ENCODE measurements at places on chromosomes 11 and 22.

DNA sequence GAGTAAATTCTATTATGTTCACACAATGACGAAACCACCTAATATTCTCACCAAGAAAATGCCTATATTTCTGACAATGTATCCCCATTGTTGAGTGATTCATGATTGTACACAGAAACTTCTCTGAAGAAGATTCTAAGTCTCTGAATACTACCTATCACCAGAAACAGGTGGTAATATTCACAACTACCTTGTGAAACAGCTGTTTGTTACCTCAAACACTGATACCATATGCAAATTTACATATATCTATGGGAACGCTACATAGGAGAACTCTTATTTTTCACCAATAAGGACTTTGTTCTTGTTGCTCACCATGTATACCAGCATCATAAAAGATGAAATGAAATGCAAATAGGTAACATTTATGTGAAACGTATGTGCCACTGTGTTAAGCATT lies 59.3 kb downstream of the PDGFD start:
- DNase-seq: no peak

DNA sequence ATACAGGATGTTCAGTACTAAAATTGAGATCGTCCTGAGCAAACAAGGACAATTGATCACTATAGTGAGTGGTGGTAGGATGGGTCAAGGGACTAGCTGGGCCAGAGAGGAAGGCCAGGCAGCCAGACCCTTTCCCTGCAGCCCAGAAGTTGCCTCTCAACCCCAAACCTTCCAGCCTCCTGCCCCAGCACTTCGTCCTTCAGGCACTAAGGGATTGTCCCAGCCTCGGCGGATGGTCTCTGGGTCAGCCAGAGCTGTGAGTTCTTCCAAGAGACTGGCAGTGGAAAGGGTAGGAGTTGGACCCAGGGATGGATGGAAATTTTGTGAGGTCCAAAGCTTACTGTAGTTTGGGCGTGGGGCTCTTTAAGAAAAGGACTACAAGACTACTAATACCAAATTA lies 3.6 kb upstream of the LMO1 start:
- no peak for DNase-seq

- no peak for DNase-seq
Observed at GRCh38 chr11:73810637-73811036, 23.0 kb downstream of the MRPL48 start.

DNA sequence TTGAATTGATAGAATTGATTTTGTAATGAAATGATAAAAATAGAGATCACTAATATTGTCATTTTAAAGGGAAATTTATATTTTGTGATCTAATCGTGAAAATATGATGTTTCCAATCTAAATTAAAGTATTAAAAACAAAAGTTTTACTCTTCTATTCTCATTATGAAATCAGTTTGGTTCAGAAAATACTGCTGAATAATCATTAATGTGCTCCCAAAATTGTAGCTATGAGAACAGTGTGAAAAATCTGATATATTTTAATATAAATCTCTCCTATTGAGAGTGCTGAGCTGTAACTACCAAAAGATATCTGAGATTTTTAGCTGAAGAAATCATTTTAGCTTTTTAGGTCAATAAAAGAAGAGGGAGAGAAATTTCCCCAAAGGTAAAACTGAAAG lies 287.5 kb upstream of the ANO3 start:
- no peak for DNase-seq

GRCh38 chr11:70509476-70509875 lies 111.1 kb downstream of the CTTN start:
- DNase-seq: no peak

DNA sequence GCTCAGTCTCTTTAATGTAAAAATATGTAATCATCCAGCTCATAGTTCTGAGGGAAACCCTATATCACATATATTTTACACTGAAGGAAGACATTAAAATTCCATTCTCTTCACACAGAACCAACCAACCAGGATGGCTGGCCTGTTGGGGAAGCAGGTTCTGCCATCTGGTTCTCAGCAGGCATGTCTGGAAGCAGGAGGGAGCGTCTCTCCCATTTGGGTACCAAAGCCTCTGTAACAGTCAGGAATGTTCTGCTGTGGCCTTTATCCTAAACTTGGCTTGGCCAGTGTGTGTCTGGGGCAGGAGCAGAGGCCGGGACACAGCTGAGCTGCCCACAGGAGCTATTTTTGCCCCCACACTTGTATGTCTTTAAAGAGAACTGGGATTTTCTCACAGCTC lies 29.2 kb downstream of the SGSM3 start:
- no peak for DNase-seq

DNA sequence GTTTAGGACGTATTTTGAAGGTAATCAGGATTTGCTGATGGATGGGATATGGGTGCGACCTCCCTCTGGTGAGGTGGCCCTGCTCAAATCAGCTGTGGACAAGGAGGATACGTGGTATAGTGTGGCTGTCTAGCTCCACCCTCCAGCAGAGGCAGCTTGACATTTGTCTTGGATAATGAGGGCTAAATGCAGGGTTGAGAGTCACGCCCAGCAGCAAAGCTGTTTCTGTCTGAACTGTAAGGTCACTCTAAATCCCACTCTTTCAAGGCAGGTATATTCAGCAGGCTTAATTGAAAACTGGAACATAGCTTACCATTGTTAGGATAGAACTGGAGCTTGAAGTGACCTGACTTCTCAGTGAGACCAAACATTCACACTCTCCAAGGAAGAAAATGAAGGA lies 98.7 kb downstream of the SWAP70 start:
- no peak for DNase-seq

- DNase-seq: no peak
Observed at GRCh38 chr22:48395201-48395600, 1432.5 kb downstream of the BRD1 start.

GRCh38 chr22:30717331-30717921 lies 22.8 kb downstream of the OSBP2 start:
- no peak for DNase-seq

Data from hematopoietic multipotent progenitor cell treated with erythropoietin and hydrocortisone succinate and interleukin-3 and kit ligand, for 17 days (in vitro differentiated cells).